Natural killer cell (primary cell): ENCODE measurements at places on chromosomes 3 and 15. TPM values are rescaled to one million over a fixed set of nuclear protein-coding genes. Genes with fewer than 3 reads are reported as not detected.

The IGSF11 gene
- not detected for total RNA-seq

The CKMT1A gene
- not detected for total RNA-seq

The CCDC54 gene
- not detected for total RNA-seq

The SOX14 gene
- not detected for total RNA-seq

The CLCN2 gene
- 8.1 TPM for total RNA-seq

The MESP2 gene
- not detected for total RNA-seq

The HRG gene
- not detected for total RNA-seq

The MYO5C gene
- total RNA-seq = 0.45 TPM

The FYTTD1 gene
- total RNA-seq = 58.0 TPM
